ENCODE measurements at places on chromosomes 7 and 10.

DNA sequence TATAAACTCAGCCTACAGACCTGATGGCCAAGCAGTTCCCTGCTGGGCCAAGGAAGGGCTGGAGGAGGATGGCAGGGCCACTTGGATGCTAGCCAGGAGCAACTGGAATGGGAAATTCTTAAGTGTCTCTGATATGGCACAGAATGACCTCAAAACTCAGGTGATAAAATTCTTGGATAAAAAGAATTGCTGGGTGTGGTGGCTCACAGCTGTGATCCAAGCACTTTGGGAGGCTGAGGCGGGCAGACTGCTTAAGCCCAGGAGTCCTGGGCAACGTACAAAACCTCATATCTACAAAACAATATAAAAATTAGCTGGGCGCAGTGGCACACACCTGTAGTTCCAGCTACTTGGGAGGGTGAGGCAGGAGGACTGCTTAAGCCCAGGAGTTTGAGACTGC, 14.0 kb upstream of the PKD1L1 start:
- DNase-seq, result no peak

DNA sequence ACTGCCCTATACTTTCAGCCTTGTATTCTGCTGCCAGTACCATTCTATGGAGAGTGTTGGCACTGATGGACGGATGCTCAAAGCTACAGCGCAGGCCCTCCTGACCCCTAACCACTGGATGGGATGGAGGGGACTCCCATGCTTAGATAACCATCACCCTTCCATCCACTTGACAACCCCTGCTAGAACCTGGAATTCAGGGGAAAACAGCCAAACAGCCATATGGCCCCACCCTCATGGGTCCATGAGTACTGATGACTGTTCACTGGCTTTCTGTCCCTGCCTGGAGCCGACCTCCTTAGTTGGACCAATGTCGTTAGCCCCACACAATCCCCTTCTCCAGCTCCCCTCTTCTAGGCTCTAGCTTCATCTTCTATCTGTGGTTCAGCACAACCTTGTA, 16.2 kb downstream of the DUSP5 start:
- DNase-seq, result no peak

GRCh38 chr10:88070080-88070880, 206.9 kb downstream of the PTEN start:
- DNase-seq, result peak; percentile 94

DNA sequence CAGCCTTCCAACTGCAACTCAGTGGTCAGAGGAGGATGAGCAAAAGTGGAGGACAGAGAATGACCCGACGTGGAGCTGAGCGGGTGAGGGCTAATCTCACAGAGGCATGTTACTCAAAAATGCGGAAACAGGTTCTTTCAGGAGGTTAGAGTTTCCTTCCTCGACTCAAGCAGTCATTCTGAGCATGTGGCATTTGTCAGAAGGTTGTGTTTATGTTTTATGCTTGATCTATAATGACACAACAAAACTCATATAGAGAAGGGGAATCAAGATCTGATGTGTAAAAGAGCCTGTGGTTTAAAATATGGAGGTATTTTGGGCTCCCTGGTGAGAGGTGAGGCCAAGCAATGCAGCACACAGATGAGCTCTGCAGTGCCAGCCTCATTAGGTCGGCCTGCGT, 311.4 kb downstream of the ADARB2 start:
- no peak for DNase-seq

DNA sequence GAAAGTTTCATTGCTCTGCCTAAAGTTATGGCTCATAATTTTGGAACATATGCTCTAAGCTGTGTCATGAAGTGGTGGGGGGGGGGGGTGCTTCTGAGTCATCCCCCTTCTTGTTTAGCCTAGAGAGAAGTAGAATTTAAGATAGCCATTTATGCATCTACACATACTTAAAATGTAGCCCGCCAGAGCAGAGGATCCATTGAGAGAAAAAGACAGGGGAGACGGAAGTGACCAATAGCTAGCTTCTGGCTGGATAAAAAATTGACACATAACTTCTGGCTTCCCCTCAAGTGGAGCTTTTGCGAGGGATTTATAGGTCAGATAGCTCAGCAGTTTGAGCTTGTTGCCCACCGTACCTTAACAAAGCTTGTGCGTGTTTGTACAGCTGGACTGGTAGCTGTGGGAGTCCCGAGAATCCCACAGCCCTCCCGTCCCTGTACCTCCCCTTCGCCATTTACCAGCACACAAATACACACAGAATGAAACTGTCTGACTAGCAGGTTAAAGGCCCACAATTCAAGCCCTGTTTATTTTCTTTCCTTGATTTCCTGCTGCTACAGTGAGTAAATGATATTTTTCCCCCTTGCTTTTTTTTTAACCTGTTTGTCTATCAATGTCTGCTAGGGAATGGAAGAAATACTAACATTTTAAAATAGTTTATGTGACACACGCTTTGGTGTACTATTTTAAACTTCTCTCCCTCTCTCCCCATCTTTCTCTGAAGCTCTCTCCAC, 232.6 kb upstream of the FERD3L start:
- peak; percentile 72 for DNase-seq

- no peak for DNase-seq
Measured at GRCh38 chr10:127259347-127259746, 63.0 kb upstream of the INSYN2A start.

GRCh38 chr7:30760514-30761213, 8.7 kb downstream of the INMT start:
- peak; percentile 35 for DNase-seq

DNA sequence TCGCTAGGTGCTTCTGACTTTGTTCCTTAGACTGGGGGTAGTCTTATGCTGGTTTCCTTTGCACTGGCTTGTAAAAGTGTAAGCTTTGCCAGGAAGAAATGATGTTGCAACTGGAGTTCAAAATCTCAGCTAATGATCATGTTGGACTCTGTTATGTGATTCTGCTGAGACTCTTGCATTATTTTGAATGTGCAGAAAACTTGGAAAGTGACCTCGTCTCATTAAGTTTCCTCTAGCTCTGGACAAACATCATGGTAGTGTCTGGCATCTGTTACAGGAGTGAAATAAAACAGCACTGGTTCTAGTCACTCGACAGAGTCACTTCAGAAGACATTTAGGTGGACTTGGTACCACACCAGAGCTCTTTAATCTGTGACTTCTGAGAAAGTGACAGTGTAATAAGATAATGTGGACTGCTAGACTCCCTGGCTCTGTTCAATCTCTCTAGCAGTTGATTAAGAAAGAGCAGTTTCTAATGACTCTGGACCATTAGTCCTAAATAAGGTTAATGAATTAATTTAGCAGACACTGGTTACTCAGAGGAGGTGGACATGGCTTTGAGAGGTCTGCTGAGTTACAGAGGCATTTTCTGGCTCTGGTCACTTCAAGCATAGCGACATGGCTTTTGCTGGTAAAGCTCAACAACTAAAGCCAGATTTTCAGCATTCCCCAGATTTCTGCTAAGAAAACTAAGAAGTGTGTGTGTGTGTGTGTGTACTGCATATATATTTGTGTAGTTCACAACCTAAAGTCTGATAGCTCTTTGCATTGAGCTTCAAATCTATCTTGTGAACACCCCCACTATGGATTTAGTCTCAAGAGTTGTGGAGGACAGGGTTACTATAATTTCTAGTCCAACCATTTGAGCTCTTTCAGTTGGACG, 2.0 kb downstream of the NRP1 start:
- DNase-seq, result peak; percentile 39

- peak; percentile 64 for DNase-seq
Measured at GRCh38 chr10:114412907-114413797, 8.8 kb upstream of the AFAP1L2 start.

- DNase-seq, result peak; percentile 51
Measured at GRCh38 chr7:93442478-93443224, 131.9 kb downstream of the CALCR start.

DNA sequence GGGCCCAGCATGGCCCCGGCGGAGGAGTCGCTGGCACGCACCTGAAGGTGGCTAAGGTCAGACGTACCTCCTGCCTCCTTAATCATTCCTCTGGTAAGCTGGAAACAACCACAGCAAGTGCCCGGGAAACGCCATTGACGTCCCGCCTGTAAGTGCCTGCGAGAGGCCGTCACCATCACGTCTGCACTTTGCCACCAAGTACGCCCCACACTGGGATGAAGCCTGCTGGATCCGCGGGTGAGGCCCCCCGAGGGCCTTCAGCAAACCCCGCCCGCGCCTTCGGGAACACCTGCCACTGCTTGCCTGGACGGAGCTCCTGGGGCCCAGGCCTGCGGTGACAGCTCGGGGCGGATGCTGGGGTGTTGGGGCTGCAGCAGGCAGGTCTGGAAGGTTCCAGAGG, 12.5 kb downstream of the ADGRA1 start:
- DNase-seq, result no peak

- DNase-seq, result no peak
Measured at GRCh38 chr10:26733750-26734568, 36.5 kb downstream of the PDSS1 start.

GRCh38 chr7:28296571-28297483, 115.5 kb upstream of the CREB5 start:
- DNase-seq, result peak; percentile 22

DNA sequence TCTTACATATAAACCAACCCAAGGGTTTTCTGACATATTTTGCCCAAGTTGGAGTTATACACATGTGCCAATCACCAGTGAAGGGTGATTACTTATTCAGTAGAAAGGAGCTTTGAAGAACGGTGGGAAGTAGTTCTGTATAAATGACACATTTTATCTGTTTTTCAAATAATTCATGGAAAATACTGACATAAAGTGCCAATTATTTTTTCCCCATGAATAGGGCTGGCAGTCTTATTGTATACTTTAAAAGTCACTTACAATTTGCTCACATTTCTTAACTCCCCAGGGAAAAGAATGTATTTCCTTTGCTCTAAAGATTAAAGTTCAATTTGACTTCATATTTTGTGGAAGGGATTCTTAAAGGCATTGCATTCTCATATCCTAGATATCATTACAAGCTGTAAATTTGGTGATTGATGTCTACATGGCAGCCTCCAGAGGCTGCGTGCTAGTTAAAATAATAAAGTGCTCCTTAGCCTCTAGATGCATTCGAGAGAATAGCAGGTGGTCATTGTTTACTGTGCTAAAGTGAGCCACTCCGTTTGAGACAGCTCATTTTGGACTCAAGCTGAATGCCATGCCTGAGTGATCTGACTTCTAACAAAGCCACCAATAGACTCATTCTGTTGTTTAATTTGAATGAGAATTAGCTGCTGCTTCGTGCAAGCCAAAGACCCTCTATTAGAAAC, 148.8 kb upstream of the NRP1 start:
- DNase-seq, result no peak

- no peak for DNase-seq
Measured at GRCh38 chr10:58174831-58175230, 92.9 kb downstream of the IPMK start.

Measured in mesenchymal stem cell (in vitro differentiated cells and primary cell).